ENCODE measurements at places on chromosomes 16 and 17.

GRCh38 chr17:65154770-65155589 is 17.8 kb downstream of the RGS9 start:
- DNase-seq = no peak

DNA sequence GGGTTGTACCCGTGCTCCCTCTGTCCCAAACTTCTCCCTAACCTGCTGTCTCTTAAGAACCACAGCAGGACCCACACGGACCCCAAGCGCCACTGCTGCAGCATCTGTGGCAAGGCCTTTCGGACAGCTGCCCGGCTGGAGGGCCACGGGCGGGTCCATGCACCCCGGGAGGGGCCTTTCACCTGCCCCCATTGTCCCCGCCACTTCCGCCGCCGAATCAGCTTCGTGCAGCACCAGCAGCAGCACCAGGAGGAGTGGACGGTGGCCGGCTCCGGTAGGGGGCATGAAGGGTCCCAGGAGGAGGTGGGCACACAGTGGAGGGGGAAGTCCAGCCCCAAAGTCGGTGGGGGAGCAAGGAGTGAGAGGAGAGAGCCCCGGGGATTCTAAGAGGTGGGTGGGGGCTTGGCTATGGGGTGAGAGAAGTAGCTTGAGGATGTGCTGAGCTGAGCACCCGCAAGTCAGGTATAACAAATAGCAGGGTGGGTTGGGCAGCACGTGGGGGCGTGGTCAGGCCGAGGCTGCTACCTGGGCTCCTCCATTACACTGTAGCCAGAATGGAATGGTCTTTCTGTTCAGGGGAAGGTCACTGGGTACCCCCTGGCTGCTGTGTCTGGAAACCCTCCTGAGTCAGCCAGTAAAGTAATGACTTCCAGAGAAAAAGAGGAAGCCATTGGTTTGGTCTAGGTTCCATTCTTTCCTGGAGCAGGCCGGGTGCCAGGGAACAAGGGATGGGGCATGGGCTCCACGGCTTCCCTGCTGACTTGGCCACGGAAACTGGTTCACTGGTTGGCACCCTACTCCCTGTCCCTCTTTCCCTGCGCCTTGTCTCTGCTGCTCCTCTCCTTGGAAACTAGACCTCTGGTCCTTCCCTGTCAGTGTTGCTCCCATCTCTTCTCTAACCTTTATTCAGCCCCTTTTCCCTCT is 7.1 kb downstream of the PRSS53 start:
- no peak for DNase-seq

- DNase-seq = no peak
Observed at GRCh38 chr17:72128039-72128438, 7.2 kb downstream of the SOX9 start.

DNA sequence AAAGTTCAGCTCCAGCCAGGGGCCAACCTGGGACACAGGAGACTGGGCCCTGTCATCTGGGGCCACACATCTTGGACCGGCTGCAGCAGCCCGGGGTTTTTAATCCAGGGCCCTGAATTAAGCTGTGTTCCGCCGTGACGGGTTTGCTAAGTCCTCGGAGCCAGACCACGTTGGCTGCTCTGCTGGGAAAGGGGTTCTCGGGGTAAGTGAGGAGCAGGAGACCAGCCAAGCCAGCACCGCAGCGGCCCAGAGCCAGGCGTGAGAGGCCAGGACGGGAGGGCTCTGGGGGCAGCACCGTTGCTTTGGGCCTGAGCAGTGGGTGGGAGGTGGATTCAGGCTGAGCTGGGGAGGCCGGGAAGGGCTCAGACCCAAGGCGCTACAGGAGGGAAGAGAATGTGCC is 31.3 kb upstream of the CBX4 start:
- DNase-seq = no peak

DNA sequence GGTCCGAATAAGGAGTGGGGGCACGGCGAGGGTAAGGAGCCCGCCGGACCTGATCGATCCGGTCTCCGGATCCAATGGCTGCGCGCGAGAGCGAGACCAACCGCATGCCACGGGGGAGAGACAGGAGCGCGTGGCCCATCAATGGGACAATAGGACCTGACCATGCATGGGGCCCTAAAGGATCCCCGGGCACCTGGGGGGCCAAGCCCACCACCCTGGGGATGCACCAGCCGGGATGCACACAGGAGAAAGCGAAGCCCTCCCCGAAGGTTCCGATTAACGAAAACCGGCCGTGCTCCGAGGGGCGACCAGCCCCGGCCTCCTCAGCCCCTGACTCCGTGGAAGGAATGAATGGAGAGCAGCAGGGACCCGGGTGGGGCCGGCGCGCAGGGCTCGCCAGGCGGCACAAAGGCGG is 525 bp downstream of the JPT1 start:
- DNase-seq = peak; percentile 25
